ENCODE measurements at places on chromosomes 11 and 22.

DNA sequence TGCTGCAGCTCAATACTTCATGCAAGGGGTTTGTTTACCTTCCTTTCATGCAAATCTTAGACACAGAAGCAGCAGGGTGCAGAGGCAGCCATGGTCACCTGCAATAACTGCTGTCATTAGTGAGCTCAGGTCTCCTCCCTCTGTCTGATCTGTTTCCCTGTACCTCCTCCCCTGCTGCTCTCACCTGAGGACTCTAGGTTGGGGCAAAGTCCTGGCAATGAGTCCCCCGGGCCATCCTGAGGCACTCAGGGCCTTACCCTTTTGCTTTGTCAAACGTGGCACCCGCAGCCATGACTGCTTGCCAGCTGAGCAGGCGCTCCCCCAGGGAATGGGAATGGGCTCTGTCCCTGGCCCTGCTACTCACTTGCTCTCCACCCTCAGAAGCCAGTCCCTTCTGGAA lies 3.9 kb downstream of the LRRC10B start:
- no peak for DNase-seq

DNA sequence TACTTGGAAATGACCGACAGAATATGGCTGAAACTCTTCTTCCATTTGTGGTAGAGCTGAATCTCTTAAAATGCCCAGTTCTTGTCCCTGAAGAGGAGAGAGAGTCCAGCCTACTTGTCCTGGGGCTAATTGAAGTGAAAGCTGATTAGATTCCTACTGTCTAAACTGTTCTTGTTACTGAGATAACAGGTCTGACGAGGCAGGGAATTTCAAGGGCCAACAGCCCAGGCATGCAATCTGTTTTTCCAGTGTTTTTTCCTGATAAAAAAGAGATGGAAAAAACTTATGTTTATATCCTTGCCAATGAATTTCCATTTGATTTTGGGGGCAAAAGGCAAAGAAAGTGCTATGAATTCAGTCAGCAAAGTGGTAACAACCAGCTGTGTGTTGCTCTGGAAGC lies 195.5 kb downstream of the ETS1 start:
- no peak for DNase-seq

GRCh38 chr11:57680552-57680874 lies 12.6 kb downstream of the ZDHHC5 start:
- DNase-seq: no peak

- no peak for DNase-seq
Measured at GRCh38 chr11:113261709-113262475, 52.5 kb upstream of the TTC12 start.

GRCh38 chr11:65925397-65925796 lies 6.2 kb downstream of the DRAP1 start:
- DNase-seq: no peak

GRCh38 chr11:27443746-27444507 lies 28.7 kb downstream of the LGR4 start:
- DNase-seq: no peak

DNA sequence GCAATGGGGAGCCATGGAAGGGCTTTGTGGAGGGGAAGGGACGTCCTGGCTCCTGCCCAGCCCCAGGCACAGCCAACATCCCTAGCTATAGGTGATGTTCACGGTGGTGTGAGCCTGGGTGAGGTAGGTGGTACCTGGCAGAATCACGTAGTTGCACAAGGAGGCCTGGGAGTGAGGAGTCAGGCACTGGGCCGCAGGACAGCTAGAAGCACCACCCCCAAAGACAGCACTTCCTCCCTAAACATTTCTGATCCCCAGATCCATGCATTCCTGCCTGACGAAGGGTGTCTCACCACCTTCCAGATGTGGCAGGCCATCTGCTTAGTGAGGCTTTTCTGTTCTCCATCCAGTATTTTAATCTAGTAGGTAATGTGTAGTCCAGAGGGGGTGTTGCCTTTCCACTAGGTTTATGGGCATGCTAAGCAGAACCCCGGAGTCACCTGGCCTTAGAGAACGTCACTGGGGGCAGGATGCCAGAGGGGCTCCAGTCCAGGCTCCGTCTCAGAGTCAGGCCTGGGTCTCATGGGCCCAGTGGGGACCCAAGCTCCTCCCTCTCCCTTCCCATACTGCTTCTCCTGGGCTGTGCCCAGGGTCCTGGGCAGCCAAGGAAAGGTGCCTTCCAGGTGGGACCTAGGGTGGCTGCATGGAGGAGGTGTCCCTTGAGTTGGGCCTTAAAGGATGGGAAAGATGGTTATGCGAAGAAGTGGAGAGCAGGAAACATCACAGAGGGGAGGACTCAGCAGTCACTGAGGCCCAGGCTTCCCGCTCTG lies 56.2 kb downstream of the OTOG start:
- DNase-seq: no peak

Data from left hindlimb (tissue), 1 donor.